Myocyte (in vitro differentiated cells): ENCODE measurements at places on chromosomes 6 and 20.

GRCh38 chr6:40599555-40599954, 12.4 kb upstream of the LRFN2 start:
- no peak for DNase-seq

DNA sequence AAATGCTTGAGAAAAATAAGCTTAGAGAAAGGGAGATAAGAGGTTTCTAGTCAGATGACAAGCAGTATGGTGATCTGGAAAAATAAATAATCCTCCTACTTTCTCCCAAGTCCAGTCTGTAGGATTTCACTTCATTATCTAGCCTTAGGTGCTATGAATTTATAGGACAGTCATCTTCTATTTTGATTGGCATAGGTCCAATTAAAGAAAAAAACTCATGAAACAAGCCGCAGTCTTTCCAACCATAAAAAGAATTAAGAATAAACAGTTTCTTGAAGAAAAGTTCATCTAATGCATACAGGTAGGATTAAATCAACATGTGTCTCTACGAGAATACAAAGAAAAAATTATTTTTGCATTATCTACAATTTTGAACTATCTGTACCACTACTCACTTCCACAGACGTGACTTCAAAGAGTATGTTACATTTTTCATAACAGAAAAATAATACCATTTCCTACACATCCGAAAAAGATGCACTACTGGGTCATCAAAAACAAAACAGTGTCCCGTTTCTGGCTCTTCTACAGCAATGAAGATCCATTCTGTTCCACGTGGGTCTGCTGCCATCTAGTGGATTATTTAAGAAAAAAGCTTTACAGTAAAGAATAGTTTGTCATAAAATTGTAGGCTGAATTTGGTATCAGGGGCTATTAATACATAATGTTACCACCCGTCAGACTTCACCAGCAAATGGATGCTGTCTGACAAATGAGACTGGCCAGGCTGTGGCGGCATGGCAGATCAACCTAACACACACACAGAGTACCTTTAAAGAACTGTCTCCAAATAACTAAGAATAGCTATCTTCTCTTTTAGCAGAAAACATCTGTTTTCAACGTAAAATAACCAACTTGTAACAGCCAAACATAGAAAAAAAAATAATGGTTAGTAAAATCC, 28.9 kb downstream of the STX7 start:
- peak; percentile 77 for DNase-seq

DNA sequence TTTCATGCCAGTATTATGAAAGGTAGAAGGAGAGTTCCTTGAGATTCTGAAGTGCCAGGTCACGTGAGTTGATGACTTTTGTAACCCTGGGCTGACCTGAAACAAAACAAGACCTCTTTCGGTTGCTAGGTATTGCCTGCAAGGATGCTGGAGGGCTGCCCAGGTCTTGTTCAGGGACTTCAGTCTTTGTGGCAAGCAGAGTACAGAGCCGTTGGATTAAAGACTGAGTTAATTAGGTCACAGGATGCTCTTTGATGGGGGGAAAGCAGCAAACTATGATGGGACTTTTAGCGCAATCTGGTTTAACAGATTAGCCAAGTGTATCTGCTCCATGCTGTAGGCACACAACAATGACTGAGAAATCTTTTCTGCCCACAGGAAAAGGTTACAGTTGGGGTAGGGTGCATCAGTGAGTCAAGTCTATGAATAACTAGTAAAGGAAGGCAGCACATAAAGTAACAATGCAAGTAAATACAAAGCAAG, 12.8 kb upstream of the ELOVL5 start:
- no peak for DNase-seq

DNA sequence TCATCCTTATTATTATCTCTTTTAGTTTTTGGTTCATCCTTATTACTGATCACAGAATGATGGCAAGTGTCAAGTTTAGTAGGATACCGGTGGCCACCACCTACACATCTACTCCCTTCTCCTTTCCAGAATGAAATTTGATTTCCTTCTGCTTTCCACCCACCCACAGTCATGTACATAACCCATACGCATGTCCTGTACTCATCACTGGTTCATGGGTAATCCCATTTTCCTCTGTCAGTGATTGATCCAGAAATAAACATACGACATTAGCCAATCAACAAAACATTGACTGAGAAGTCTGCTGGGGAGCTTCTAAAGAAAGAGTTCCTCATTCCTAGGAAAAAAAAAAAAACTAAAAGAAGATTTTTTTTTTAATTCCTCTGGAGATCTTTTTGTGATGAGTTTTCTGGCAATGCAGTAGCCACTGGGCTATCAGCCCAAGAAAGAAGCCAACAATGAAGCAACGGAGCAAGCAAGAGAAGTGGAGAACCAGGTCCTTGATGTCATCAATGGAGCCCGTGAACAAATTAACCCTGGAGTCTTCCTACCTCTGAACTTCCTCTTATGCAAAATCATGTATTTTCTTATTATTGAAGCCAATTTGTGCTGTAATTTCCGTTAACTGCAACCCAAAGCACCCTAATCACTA, 127.8 kb downstream of the TASP1 start:
- no peak for DNase-seq
